ENCODE measurements at places on chromosomes 3 and 15.

- no peak for DNase-seq
Observed at GRCh38 chr3:38743043-38743442, 73.0 kb downstream of the SCN10A start.

DNA sequence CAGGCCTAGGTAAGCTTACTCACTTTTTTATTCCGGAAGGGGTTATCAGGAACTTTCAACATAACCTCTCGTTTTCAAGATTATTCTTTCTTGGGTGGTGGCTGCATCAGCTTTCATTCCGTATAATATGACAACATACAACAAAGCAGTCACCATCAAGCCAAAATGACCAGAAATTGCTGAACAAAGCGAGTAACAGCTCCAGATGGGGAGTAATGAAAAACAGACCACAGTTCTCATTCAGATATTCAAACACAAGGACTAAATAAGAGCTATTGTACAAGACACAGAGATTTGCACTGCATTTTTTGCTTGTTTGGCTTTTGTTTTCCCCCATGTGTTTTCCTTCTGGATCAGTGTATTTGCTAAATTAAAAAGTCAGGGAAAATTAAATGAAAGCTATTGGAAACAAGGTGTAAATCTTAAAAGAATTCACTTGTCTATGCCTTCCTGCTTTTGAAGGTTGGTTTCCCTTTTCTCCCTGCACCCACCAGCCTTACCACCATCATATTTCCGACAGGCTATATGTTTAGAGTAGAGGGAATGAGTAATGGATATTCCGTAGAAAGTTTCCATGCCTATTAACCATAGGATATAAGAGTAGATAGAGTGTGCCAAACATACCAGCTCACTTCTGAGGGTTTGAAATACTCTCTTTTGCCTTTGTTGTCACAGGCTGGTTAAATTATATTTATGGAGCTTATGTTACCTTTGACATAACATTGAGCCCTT, 213.6 kb downstream of the RBMS3 start:
- no peak for DNase-seq

- DNase-seq = peak; percentile 59
Observed at GRCh38 chr3:172550347-172550943, 27.2 kb upstream of the TNFSF10 start.

GRCh38 chr3:39178553-39178952, 13.8 kb downstream of the XIRP1 start:
- DNase-seq = no peak
